ENCODE measurements at places on chromosomes 1 and 21.

DNA sequence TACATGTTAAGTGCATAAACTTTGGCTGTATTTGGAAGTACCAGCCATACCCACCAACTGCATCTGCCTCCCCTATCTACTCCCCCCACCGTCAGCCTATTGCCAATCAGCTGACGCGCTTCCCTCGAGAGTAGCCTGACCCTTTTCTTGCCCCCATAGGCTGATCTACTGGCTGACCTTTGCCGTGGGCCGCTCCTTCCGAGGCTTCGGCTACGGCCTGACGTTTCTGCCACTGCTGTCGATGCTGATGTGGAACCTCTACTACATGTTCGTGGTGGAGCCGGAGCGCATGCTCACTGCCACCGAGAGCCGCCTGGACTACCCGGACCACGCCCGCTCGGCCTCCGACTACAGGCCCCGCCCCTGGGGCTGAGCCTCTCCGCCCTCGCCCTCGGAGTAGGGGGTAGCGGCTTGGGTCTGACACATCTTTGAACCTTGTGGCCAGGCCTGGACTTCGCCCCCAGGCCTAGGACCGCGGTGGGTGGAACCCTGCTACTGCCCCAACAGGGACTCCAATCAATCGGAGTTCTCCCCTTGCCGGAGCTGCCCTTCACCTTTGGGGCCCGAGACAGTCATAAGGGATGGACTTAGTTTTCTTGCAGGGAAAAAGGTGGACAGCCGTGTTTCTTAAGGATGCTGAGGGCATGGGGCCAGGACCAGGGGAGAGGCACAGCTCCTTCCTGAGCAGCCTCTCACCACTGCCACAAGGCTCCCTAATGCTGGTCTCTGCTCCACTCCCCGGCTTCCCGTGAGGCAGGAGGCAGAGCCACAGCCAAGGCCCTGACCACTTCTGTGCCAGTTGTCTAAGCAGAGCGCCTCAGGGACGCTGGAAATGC is 4.0 kb downstream of the GLMP start:
- DNase-seq: peak; percentile 43

GRCh38 chr1:183567584-183567983 is 22.7 kb downstream of the NCF2 start:
- DNase-seq: no peak

DNA sequence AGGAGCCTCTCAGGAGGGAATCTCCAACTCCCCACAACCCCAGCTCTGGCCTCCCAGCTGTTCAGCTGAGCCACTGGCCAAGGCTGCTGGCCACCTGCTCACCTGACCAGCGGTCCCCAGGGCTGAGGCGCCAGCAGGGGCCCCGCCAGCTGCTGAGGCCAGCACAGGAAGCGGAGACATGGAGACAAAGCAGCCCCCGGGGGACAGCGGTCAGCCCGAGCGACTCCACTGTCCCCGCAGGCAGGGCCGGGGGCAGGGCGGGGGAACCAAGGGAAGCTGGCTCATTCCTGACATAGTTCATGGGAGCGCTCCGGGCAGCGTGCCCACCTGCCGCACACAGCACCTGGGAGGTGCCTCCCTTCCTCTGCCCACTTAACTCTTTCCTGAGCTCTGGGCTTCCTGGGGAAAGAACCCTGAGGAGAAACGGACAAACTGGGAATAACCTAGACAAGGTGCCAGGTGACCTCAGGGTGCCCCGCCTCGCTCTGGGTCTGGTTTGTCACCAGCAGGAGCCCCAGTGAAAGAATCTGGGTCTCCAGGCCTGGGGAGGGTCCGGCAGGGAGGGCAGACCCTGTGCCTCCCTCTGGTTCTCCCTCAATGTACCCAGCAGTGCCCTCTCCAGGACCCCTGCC is 10.7 kb downstream of the EPHA2 start:
- no peak for DNase-seq

DNA sequence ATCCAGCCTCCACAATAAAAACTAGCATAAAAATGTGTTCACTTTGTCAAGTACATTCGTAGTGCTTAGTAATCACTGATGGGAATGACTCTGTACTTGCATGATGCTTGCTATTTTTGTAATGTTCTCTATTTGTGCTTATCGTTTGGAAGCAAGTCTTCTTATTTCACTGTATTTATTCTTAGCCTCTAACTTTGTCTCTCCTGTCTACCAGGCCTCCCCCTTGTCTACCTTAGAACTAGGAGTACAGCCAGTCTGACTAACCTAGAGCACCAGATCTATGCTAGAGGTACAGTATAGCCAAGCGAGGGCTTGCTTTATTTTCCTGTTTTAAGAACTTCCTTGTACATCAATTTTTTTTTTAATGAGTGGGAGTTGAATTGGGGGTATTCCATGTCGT is 108.2 kb downstream of the VPS13D start:
- no peak for DNase-seq

GRCh38 chr21:35319684-35320283 is 270.7 kb upstream of the RUNX1 start:
- no peak for DNase-seq

DNA sequence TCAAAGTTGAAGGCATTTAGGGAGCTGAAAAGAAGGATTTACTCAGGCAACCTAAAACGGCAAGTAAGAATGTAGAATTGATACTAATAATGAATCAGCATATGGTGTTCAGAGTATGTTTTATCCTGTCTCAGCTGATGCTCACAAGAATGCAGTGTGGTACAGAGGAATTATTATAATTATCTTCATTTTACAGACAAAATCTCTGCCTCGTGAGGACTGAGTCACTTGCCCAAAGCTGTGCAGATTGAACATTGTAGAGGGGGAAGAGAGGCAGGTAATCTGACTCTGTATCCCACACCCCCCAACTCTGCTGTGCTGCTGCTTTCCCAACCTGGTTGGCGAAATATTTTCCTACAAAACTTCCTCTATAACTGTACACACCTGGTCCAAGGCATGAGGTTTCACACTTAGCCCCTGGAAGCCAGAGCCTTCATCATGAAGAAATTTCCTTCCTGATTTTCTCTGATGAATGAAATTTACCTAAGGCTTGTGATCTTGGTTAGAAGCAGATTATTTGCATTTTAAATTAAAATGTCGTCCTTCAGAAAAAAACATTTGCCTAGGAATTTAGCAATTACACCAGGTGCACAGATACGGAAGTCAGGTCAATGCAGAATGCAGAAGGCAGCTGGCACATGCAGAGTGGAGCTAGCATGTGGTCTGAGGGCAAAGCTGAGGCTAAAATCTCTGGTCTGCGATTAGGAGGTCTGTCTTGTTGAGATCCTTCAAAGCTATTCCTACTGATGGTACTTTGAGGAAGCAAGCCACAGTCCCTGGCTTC is 52.8 kb downstream of the DPT start:
- DNase-seq: no peak

DNA sequence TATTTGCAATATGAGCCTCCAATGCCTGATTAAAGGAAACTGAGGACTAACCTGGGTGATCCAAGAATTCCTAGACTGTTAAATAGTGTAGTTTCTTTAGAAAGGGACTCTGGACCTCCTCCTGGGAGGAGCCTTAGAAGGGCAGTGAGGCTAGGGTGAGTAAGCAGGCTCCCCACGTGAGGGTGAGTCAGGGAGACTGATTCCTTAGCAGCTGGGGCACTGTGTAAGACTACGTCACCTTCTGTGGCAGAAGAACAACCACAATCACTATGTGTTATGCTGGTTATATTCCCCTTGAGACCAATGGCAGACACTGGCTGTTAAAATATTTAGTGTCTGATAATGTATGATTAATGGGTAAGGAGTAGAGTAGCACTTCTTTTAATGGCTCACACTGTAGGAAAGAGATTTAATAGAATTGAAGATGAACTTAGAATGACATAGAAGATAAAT is 53.3 kb upstream of the SYT14 start:
- DNase-seq: peak; percentile 99

GRCh38 chr1:18414872-18415447 is 65.8 kb upstream of the KLHDC7A start:
- DNase-seq: no peak

DNA sequence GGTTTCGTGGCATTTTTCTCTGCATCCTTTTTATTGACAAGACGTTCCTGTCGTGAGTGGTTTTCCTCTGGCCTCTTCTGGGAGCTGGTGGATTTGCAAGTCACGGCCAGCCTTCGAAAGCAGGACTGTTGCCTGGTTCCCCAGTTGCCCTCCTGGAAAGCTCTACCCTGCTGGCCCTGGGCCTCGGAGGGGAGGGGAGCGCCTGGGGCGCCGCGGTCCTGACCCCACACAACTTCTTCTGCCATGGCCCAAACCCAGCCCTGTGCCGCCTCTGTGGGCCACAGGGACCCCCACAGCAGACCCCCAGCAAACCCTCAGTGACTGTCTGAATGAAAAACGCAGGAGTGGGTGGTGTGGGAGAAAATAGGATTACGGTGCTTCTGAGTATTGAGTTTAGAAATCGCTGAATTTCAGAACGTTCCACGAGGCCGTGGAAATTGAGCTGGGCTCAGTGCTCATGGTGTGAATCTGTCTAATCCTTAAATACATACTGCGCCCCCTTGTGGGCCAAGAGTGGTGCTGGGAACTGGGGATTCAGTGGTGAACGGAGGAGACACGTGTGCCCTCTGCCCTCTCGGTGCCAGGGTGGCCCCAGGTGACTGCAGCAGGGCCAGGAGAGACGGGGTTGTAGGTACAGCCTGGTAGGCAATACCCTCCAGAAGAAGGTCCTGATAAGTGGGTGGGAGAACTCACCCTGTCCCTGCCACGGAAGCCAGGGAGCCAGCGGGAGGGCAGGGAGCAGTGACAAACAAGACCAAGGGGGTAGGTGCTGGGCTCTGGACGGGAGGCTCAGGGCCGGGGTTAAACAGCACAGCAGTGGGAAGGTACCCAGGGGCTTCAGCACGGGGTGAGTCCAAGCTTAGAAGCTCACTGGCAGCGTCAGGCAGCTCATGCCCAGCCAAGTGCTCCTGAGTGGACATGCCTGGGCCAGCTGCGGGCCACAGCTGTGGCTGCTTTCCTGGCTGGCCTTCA is 101.2 kb upstream of the COL6A1 start:
- DNase-seq: peak; percentile 36

GRCh38 chr1:91891969-91892368 is 6.0 kb upstream of the TGFBR3 start:
- DNase-seq: no peak

DNA sequence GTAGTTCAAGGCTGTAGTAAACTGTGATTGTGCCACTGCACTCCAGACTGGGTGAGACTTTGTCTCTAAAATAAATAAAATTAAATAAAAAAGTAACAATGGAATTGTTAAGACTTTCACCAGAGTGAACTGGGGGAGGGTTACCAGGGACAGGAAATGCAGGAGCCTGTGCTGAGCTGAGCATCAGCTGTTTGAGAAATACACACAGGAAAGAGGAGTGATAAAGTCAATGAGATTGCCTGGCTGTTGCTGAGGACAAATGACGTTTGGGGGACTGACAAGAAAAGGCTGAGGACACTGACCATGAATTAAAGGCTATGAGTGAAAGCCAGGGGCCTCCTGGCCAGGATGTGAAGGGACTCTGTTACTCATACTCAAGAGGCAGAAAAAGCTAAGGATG is 226.3 kb downstream of the SETD4 start:
- DNase-seq: no peak

DNA sequence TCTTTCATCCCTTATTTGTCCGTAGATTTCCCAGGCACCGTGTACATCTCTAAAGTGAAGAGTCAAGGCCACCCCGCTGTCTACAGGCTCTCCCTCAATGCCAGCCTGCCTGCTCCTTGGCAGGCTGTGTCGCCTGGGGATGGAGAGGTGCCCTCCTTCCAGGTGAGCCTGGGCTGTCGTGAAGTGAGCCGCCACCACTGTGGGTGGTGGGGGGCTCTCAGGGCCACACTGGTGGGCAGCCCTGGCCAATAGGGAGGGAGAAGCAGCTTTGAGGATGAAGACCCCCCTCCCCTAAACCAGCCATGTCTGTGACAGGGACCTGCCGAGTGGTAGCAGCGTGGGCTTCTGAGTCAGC is 46.2 kb downstream of the DISP3 start:
- no peak for DNase-seq

DNA sequence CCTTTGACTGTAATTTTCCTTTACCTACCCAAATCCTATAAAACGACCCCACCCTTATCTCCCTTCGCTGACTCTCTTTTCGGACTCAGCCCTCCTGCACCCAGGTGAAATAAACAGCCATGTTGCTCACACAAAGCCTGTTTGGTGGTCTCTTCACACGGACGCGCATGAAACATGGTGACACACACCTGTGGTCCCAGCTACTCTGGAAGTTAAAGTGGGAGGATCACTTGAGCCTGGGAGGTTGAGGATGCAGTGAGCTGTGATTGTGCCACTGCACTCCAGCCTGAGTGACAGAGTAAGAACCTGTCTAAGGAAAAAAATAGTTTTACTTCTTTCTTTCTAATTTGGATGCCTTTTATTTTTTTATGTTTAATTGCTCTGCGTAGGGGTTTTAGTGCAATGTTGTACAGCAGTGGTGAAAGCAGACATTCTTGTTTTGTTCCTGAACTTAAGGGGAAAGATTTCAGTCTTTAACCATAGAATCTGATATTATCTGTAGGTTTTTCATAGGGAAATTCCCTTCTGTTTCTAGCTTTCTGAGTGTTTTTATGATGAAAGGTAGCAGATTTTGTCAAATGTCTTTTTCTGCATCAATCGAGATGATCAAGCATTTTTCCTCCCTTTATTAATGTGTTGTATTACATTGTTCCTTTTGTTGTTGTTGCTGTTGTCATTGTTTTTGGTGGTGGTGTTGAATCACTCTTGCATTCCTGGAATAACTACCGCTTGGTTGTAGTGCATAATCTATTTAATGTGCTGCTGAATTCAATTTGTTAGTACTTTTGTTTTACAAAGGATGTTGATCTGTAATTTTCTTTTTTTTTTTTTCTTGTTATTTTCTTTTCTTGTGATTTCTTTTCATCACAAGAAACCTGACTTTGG is 497.4 kb downstream of the DISC1 start:
- no peak for DNase-seq

- DNase-seq: no peak
Observed at GRCh38 chr1:101245246-101245927, 8.6 kb downstream of the S1PR1 start.

DNA sequence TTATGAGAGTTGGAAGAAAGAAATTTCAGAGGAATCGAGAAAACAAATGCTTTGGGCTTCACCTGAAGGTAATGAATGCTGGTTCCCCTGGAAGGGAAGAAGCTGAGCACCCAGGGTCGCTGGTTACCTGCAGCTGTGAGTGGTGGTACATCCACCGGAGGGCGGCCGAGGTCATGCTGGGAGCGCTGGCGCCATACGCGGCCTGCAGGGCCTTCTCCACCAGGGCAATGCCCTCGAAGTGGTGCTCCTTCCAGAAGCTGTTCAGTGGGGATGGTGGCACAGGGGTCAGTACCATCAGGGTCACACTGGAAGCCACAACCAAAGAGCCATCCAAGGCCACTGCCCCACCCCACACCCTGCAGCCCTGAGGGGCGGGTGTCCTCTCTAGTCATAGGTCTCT is 16.8 kb downstream of the MRTO4 start:
- no peak for DNase-seq

Data from skeletal muscle cell (primary cell).